ENCODE measurements at places on chromosomes 3 and 15.

DNA sequence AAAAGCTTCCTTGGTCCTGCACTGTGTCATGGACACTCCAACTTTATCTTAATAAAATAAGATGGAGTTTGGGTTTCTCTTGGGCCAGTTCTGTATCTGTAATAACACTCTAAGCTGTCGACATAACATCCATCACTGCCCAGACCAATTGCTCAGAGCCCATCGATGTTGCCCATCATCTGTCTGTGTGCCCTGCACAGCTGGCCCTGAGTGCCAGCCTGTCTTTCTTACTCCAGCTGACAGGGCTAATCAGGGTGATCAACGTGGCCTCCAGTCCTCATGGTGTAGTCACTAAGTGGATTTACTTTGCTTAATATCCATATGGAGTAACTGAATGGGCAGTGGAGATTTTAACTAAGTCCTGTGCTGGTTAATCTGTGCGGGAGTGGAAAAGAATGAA lies 419.8 kb upstream of the TPM1 start:
- DNase-seq = no peak

GRCh38 chr3:117719316-117719926 lies 1009.8 kb downstream of the TUSC7 start:
- DNase-seq = peak; percentile 51

DNA sequence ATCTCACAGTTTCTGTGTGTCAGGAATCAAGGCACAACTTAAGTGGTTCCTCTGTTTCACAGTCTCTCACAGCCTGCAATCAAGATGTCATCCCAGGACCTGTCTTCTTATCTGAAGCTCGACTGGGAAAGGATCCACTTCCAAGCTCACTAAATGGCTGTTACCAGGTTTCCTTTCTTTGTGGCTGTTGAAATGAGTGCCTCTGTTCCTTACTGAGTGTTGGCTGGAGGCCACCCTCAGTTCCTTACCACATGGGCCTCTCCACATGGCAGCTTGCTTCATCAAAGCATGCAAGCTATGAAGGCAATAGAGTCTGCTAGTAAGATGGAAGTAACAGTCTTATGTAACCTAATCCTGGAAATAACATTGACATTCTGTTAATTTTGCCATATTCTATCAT lies 174.0 kb downstream of the ERC2 start:
- DNase-seq = no peak

GRCh38 chr3:114005481-114005880 lies 50.8 kb downstream of the CCDC191 start:
- DNase-seq = no peak

DNA sequence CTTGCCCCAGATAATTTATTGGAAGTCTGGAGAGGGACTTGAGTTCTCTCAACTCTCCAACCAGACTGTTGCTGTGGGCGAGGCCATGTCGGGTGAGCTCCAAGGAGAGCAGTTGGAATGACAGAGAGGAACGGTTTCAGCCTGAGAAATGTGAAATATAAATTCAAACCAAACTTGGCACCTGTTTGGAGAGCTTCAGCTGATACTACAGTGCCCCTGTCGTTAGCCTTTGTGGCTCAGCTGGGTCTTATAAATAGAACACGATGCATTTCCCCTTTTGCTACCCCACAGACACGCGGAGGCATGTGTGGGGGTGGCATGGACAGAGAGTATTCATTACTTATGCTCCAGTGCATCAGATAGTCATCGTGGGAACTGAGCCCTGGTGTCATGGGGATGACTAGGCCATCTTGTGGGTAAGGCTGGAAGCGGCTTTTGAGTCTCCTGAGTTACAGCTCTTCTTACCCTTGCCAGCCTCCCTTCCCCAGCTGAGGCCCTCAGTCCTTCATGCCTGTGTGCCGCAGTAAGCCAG lies 15.6 kb downstream of the SMAD3 start:
- DNase-seq = peak; percentile 56

DNA sequence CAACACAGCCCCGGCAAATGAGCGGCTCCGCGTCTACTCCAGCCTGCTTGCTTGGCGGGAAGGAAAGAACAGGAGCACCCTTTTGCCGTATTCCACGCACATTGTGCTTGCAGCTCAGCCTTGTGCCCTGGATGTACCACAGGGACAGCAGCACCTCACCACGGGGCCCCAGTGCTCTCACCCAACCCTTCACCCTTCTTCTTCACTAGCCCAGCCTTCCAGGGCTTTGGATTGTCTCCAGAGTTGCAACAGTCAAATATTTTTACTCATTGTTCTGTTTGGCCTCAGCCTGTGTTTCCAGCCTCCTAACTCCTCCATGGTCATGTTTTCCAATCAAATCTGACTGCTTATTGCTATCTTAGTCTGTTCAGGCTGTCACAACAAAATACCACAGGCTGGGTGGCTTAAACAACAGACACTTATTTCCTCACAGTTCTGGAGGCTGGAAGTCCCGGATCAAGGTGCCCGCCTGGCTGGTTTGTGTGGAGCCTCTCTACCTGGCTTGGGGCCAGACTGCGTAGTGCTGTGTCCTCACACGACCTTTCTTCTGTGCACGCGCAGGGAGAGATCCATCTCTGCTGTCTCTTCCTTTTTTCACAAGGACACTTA lies 79.2 kb upstream of the ABHD17C start:
- DNase-seq = peak; percentile 12

GRCh38 chr3:45320986-45321385 lies 67.4 kb upstream of the LARS2 start:
- no peak for DNase-seq

DNA sequence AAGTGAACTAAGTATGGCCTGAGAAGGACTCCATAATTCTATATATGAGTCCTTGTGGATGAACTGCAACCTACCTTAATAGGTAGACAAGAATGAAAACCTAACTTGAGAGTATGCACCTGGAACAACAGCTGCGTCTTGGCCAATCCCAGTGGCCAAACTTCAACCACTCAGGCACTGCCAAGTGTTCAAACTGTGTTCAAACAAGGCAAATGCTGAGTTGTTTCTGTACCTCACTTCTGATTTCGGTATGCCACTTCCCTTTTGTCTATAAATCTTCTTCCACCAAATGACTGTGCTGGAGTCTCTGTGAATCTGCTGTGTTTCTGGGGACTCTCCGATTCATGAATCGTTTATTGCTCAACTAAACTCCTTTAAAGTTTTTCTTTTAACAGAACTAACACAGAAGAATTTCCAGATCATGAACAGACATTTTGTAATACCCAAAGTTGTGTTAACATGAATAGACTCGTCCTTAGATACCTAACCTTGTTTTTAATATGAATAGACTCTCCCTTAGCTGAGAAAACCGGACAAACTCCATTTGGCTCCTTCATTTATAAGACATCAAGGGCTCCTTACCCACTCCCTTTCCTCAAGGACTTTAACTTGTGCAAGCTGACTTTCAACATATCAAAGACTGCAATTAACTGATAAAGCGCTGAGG lies 4.1 kb downstream of the ZNF717 start:
- DNase-seq = no peak

DNA sequence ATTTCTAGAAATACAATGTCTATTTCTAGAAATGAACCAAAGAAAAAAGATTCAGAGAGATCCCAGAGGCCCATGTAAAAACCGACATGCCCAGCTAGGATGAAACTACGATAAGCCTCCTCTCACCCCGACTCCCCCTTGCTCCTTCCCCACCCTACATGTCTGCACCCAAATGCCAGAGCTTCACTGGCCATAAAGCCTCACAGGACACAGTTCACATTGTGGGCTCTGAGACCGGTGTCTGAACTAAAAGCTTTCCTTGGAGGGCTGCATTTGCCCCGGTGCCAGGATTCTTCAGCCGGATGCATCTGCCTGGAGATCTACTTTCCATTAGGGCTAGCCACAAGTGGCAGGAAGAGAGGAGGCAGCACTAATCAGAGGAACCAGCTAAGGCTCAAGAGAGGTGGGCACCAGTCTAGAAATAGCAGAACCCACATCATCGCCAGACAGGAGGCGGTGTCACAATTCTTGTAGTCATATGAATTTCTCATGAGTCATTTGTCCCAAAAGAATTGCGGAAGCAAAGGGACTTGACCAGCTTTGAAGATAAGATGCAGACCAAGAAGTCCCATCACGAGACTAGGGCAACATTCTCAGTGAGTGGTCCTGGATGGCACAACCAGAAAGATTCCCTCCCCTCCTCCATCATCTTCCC lies 353.6 kb downstream of the NTRK3 start:
- no peak for DNase-seq

DNA sequence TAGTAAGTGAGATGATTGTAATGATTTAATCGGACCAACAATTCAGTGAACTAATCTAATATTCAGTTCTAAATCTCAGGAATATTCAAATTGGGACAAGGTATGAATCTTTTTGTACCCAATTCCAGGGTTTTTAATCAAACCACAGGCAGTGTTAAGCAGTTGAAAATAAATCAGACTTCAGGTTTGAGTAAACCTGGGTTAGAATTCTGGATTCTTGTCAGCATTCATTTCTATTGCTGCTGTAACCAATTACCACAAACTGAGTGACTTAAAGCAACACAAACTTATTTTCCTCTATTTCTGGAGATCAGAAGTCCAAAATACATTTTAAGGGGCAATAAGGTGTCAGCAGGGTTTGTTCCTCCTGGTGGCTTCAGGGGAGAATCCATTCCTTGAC lies 208.4 kb upstream of the ZPLD1 start:
- DNase-seq = no peak

GRCh38 chr15:28996289-28996688 lies 110.5 kb downstream of the APBA2 start:
- DNase-seq = no peak

DNA sequence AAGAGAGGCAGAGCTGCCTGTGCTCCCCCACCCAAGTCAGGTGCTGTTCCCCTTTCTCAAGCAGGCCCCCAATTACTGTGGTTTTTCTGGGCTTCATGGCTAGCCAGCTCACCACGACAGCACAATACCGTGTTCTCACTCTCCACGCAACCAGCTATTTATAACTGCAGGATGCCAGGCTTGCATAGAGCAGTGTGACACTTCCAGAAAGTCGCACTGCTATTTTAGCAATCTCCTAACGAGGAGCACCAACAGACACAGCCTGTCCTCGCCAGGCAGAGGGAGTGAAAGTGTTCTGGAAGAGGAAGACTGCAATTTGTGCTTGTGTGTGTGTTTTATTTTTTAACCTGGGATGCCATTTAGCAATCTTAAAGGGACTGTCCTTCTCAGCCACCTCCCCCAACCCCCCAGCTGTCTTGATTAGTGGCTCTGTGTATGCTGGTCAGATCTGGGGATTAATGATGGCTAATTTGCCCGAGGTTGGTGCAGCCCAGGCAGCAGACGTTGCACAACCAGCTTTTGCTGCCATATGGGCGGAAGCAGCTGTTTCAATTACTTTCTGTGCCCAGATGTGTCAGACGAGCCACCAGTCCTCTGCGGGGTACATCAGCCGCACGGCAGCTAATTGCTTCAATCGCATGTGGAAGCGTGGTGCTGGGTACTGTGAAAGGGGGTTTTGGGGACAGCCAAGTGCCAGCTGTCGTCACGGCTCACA lies 268.0 kb upstream of the ARRDC4 start:
- no peak for DNase-seq

GRCh38 chr15:81492331-81492968 lies 118.4 kb upstream of the TMC3 start:
- DNase-seq = no peak

DNA sequence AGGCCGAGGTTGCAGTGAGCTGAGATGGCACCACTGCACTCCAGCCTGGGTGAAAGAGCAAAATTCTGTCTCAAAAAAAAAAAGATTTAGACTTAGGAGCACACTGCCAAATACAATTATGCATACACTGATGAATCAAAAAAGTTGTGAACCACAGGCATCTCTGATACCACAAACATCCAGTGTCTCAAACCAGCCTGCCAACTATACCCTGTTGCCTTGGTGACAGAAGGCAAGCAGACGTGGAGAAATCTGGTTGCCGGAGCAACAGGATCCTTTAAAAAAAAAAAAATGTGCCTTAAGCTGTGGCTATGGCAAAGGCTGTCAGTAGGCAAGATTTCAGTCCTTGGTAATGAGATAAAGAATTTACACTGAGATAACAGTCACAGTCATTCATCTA lies 202.3 kb downstream of the NEK10 start:
- no peak for DNase-seq

- DNase-seq = no peak
Measured at GRCh38 chr3:121637922-121638321, 22.8 kb downstream of the HCLS1 start.

- no peak for DNase-seq
Measured at GRCh38 chr3:187558990-187559389, 111.2 kb downstream of the SST start.

DNA sequence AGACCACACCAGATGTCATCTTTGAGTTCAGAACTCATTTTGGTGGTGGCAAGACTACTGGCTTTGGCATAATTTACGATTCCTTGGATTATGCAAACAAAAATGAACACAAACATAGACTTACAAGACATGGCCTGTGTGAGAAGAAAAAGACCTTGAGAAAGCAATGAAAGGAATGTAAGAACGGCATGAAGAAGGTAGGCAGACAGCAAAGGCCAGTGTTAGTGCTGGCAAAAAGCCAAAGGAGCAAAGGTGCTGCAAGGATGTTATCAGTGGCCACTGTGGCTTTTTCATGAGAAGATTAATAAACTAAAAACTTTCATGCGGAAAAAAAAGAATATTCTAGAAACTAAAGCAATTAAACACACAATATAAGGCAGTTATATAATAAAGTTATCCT lies 21.9 kb downstream of the AAGAB start:
- no peak for DNase-seq

- DNase-seq = no peak
Measured at GRCh38 chr3:42489116-42489936, 13.1 kb upstream of the VIPR1 start.

DNA sequence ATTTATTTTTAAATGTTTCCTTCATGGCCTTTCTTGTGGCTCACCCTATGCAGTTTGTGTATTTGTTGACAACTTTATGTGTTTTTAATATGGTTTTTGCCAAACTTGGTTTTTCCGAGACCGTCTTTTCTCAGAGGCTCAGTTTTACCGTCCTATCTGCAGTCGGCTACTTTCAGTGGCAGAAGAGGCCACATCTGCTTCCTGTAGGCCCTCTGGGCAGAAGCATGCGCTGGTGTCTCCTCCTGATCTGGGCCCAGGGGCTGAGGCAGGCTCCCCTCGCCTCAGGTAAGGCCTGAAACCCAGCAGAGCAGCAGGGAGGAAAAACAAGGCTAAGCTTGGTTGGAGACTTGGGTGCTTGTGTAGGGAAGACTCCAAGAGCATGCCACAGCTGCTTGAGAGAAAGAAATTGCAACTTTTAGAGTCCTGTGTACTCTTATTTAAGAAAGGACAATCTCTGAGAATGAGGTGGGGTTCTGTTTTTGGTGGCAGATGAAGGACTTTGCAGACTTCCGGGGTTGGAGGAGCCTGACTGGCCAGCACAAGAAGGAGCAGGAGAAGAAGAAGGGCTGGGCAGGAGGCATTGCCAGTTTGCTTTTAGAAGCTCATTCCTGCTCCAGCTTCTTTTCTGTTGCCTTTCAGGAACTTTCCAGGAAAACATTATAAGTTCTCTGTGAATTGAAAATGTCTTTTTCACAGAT lies at the start of gene TIGIT:
Gene TIGIT, plus strand, starts transcription at position 191 of the 698 bp plus-strand sequence. Its CDS starts 34 bp downstream, at position 225.
- DNase-seq = no peak

- peak; percentile 26 for DNase-seq
Measured at GRCh38 chr3:114498539-114499370, 204.9 kb downstream of the TIGIT start.

- DNase-seq = peak; percentile 33
Measured at GRCh38 chr3:174016186-174016585, 618.6 kb downstream of the NLGN1 start.

GRCh38 chr3:52153389-52154096 lies 680 bp downstream of the POC1A start:
- DNase-seq = peak; percentile 22

- DNase-seq = no peak
Measured at GRCh38 chr15:93709708-93710107, 521.7 kb upstream of the MCTP2 start.

- DNase-seq = no peak
Measured at GRCh38 chr3:33918126-33918756, 119.8 kb downstream of the PDCD6IP start.

GRCh38 chr15:89161666-89162065 lies 59.7 kb downstream of the RLBP1 start:
- no peak for DNase-seq

All from SK-MEL-5 (cell line).